ENCODE measurements at places on chromosomes 4 and X. TPM values are rescaled to one million over a fixed set of nuclear protein-coding genes. Genes with fewer than 3 reads are reported as not detected.

DNA sequence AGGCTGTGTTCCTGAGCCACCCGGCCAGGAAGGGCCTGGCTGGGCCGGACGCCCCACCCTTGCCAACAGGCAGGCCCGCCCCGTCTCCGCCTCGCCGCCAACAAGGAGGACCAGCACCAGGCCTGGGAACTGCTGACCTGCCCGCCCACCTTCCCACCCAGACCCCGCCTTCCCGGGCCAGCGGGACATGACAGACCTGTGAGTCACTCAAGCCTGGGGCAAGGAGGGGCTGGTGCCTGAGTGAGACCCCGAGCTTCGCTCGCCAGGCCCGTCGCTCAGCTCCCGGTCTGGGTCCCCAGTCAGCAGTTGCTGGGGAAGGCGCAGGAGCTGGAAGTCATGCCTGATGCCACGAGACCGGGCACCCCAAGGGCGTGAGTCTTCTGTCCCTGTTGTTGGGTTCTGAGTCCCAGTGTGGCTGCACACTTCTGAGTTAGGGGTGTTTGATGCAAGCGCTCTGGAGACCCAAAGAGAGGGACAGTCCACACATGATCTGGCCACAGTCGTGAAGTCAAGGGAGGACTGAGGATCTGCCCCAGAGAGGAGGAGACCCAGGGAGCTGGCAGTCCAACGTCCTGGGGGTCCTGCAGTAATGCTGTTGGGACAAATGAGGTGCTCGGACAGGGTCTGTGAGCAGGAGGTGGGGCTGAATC is at the start of gene DNASE1L1:
Gene DNASE1L1, minus strand, starts transcription at position 33 of the 650 bp plus-strand sequence. CDS start 3,686 bp downstream, outside the sequence.
- H3K36me3 ChIP-seq = no peaks in the 10 kb centered on the region
- no peaks in the 10 kb centered on the region for H3K27me3 ChIP-seq
- peak; percentile 90 for DNase-seq
- peak within 1 kb of the TSS; percentile 60 for H3K27ac ChIP-seq

- H3K36me3 ChIP-seq = peaks cover 3% of the 10 kb centered on the region
- peaks cover 4% of the 10 kb centered on the region for H3K4me1 ChIP-seq
- peak overlapping the region; percentile 56 for H3K4me3 ChIP-seq
- no peak for DNase-seq
- no peaks in the 10 kb centered on the region for H3K27me3 ChIP-seq
Observed at GRCh38 chrX:7925867-7926472, 1.2 kb downstream of the PNPLA4 start.

GRCh38 chr4:32207456-32207855 is 1487.3 kb downstream of the PCDH7 start:
- no peak for DNase-seq
- H3K4me3 ChIP-seq = no peak overlapping the region
- no peaks in the 10 kb centered on the region for H3K27me3 ChIP-seq
- no peaks in the 10 kb centered on the region for H3K36me3 ChIP-seq
- H3K4me1 ChIP-seq = no peaks in the 10 kb centered on the region

Gene FGB
- not detected for total RNA-seq

DNA sequence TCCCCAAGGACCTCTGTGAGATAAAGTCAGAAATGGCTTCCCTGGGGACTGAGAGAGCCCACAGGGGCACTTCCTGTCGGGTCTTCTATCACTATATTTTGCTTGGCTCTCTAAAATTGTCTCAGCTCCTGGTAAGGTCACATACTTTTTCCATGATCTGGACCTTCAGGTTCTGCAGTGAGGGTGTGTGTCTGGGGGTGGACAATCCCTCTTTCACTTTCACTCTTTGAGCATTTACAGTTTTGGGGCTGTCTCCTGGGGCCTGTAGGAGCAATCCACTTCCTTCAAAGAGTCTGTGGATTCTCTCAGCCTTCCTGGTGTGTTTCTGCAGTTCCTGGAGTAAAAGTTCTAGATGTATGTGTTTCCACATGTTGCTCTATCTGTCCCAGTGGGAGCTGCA is 335.7 kb downstream of the FSTL5 start:
- no peaks in the 10 kb centered on the region for H3K27me3 ChIP-seq
- H3K4me1 ChIP-seq = no peaks in the 10 kb centered on the region
- no peak overlapping the region for H3K4me3 ChIP-seq
- no peaks in the 10 kb centered on the region for H3K36me3 ChIP-seq
- DNase-seq = no peak

GRCh38 chr4:140719022-140719421 is 37.2 kb downstream of the TBC1D9 start:
- peaks cover 33% of the 10 kb centered on the region for H3K4me1 ChIP-seq
- no peak overlapping the region for H3K4me3 ChIP-seq
- DNase-seq = no peak

DNA sequence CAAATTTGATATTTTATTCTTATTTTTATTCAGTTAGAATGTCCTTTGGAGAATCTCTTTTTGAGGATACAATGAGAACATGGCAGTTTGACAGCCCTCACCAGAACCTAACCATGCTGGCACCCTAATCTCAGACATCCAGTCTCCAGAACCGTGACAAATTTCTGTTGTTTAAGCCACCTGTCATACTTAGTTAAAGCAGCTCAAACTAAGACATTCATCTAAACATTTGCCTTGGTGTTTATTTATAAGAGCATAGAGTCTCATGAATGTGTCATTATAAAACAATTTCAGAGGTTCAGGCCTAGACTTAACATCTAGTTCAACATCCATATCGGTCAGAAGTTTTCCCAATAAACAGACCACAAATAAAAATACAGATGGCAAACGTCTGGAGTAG is 125.1 kb upstream of the FUNDC1 start:
- H3K36me3 ChIP-seq = no peaks in the 10 kb centered on the region
- H3K4me3 ChIP-seq = no peak overlapping the region
- no peak overlapping the region for H3K27ac ChIP-seq
- H3K27me3 ChIP-seq = no peaks in the 10 kb centered on the region
- DNase-seq = no peak
- H3K4me1 ChIP-seq = no peaks in the 10 kb centered on the region

Gene SLIT2
- 4.7 TPM for total RNA-seq

GRCh38 chr4:2339458-2340271 is 77.8 kb upstream of the MXD4 start:
- H3K27ac ChIP-seq = no peak overlapping the region
- H3K36me3 ChIP-seq = peaks cover 6% of the 10 kb centered on the region
- no peak for DNase-seq
- no peaks in the 10 kb centered on the region for H3K27me3 ChIP-seq
- no peak overlapping the region for H3K4me3 ChIP-seq
- no peaks in the 10 kb centered on the region for H3K4me1 ChIP-seq

Gene ESX1
- total RNA-seq = not detected

- H3K27ac ChIP-seq = no peak overlapping the region
- no peak overlapping the region for H3K4me3 ChIP-seq
- H3K36me3 ChIP-seq = no peaks in the 10 kb centered on the region
- H3K27me3 ChIP-seq = no peaks in the 10 kb centered on the region
- DNase-seq = no peak
Observed at GRCh38 chr4:20809812-20810211, 109.6 kb downstream of the PACRGL start.

GRCh38 chrX:41522081-41522480 is 74.9 kb downstream of the NYX start:
- no peaks in the 10 kb centered on the region for H3K4me1 ChIP-seq
- no peaks in the 10 kb centered on the region for H3K27me3 ChIP-seq
- H3K4me3 ChIP-seq = no peak overlapping the region
- H3K36me3 ChIP-seq = peaks cover 7% of the 10 kb centered on the region
- H3K27ac ChIP-seq = no peak overlapping the region

DNA sequence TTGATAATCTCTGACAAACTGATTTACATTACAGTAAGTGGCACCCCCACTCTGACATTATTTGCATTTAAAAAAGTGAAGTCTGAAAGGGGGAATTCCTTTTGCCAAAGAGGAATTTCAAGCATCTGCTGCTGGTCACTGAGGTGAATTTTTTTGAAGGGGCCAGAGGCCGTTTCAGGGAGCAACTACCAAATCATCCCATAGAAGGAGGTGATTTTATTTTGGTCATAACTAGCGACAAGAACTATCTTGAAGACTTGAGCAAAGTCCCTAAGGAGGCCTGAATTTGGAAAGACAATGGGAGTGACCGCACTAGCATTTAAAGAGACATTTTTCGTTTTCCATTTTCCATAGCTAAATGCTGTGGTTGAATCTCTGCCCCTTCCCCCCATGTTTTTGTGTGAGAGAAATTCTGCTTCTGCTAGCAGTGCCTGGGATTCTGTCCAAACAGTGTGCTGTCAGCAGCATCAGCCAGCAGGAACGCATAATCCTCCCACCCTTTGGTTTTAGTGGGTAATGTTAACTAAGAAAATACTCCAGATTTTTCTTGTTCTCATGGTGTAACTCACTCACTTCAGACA is 110.1 kb upstream of the MED14 start:
- H3K4me3 ChIP-seq = no peak overlapping the region
- no peaks in the 10 kb centered on the region for H3K4me1 ChIP-seq
- H3K36me3 ChIP-seq = no peaks in the 10 kb centered on the region
- DNase-seq = no peak
- no peaks in the 10 kb centered on the region for H3K27me3 ChIP-seq

GRCh38 chr4:3807311-3807710 is 41.1 kb downstream of the ADRA2C start:
- H3K4me1 ChIP-seq = no peaks in the 10 kb centered on the region
- DNase-seq = no peak
- peaks cover 68% of the 10 kb centered on the region for H3K27me3 ChIP-seq

Gene SPCS3
- 48.3 TPM for total RNA-seq

GRCh38 chrX:41441934-41442823 is 5.0 kb upstream of the NYX start:
- DNase-seq = peak; percentile 93
- peak overlapping the region; percentile 38 for H3K4me3 ChIP-seq
- peak overlapping the region; percentile 71 for H3K27ac ChIP-seq
- H3K4me1 ChIP-seq = peaks cover 3% of the 10 kb centered on the region
- H3K27me3 ChIP-seq = no peaks in the 10 kb centered on the region
- no peaks in the 10 kb centered on the region for H3K36me3 ChIP-seq

Gene TMEM271
- 3.3 TPM for total RNA-seq

DNA sequence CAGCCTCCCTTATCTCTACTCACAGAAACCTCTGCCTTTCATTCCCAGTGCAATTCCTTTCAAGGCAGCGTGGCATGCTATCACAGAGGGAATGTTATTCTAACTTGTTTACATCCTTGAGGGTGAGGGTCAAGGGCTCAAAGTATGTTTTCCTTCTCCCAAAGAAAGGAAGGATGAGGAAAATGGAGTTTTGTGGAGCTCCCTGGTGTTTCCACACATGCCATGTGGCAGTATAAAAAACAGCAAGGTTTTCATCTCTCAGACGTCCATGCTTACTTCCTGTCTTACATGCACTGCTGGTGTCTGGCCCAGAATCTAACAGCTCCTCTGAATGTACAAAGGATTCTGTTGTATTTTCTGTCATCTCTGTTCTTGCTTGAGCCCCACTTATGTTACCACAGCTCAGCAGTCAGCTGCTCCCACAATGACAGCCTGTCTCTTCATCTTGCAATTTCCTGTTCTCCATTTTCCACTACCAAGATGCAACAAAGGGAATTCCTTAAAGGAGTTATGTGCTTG is 128.0 kb downstream of the SNCA start:
- no peaks in the 10 kb centered on the region for H3K27me3 ChIP-seq
- H3K4me1 ChIP-seq = no peaks in the 10 kb centered on the region
- H3K4me3 ChIP-seq = no peak overlapping the region
- no peak for DNase-seq
- no peaks in the 10 kb centered on the region for H3K36me3 ChIP-seq

GRCh38 chr4:173167758-173168395 is 734 bp upstream of the GALNT7 start:
- H3K4me3 ChIP-seq = peak overlapping the region; percentile 94
- peak; percentile 82 for DNase-seq
- H3K27me3 ChIP-seq = no peaks in the 10 kb centered on the region
- H3K27ac ChIP-seq = peak overlapping the region; percentile 92

DNA sequence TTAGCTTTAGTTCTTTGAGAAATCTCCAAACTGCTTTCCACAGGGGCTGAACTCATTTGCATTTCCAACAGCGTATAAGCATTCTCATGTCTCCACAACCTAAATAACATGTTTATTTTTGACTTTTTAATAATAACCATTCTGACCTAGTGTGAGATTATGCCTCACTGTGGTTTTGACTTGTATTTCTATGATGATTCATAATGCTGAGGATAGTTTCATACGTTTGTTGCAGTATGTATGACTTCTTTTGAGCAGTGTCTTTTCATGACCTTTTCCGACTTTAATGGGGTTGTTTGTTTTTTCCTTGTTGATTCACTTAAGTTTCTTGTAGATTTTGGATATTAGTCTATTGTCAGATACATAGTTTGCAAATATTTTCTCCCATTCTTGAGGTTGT is 1833.0 kb upstream of the PCDH10 start:
- no peaks in the 10 kb centered on the region for H3K27me3 ChIP-seq
- no peaks in the 10 kb centered on the region for H3K4me1 ChIP-seq
- H3K27ac ChIP-seq = no peak overlapping the region
- H3K36me3 ChIP-seq = no peaks in the 10 kb centered on the region
- DNase-seq = no peak

GRCh38 chrX:153438532-153438931 is 7.3 kb downstream of the TREX2 start:
- no peaks in the 10 kb centered on the region for H3K27me3 ChIP-seq
- no peak overlapping the region for H3K4me3 ChIP-seq
- no peak overlapping the region for H3K27ac ChIP-seq
- no peaks in the 10 kb centered on the region for H3K36me3 ChIP-seq

Gene CLDN22
- total RNA-seq = not detected

Gene TDO2
- not detected for total RNA-seq

Gene BMX
- 1.7 TPM for total RNA-seq

Gene OTC
- total RNA-seq = not detected

DNA sequence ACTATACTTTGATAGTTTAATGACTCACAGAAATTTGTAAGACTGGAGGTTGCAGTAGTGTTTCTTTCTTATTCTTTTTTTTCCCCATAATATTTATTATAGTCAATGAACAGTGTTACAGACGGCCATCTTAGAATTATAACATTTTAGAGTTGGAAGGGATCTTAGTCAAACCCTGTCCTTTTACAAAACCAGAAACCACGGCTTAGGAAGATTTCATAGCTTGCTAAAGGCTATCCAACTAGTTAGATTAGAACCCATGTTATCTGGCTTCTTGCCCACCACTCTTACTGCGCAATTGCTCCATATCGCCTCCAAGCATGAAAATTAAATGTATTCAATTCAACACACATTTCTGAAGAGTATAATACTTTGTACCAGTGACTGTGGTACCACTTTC is 1.1 kb downstream of the XIAP start:
- H3K4me1 ChIP-seq = peaks cover 6% of the 10 kb centered on the region
- peak overlapping the region; percentile 67 for H3K4me3 ChIP-seq
- no peaks in the 10 kb centered on the region for H3K36me3 ChIP-seq
- peak overlapping the region; percentile 98 for H3K27ac ChIP-seq

All from suprapubic skin (tissue), 4 donors.